ENCODE measurements at places on chromosomes 6 and 20.

DNA sequence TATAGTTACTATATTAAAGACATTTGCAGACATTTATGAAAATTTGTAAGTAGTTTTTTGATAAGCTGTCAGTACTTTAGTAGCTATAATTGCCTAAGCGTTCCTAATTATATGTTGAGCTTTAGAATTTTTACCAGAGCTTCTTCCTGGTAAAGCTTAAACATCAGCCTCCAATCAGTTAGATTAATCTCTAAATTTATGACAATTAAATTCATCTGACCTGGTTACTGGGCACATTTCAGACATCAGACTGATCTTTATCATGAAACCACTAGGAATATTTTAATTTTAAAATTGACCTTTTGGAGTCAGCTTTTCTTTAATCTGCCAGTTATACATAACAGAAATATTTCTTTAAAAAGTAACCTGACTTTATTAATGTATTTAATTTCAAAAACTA lies 23.5 kb downstream of the FIG4 start:
- DNase-seq: no peak

GRCh38 chr6:135298455-135298854 lies 117.3 kb downstream of the MYB start:
- DNase-seq: no peak

DNA sequence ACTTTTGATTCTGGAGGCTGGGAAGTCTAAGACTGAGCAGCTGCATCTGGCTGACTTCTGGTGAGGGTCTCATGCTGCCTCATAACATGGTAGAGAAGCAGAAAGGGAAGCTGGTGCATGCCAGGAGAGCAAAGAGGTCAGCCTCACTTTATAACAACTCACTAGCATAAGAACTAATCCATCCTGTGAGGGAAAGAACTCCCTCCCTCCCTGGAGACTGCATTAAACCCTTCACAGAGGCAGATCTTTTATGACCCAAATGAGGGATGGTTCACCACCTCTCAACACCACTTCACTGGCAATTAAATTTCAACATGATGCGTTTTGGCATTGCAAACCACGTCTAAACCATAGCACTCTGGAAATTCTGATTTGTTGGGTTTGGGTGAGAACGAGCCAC lies 33.9 kb downstream of the STXBP5 start:
- DNase-seq: no peak

DNA sequence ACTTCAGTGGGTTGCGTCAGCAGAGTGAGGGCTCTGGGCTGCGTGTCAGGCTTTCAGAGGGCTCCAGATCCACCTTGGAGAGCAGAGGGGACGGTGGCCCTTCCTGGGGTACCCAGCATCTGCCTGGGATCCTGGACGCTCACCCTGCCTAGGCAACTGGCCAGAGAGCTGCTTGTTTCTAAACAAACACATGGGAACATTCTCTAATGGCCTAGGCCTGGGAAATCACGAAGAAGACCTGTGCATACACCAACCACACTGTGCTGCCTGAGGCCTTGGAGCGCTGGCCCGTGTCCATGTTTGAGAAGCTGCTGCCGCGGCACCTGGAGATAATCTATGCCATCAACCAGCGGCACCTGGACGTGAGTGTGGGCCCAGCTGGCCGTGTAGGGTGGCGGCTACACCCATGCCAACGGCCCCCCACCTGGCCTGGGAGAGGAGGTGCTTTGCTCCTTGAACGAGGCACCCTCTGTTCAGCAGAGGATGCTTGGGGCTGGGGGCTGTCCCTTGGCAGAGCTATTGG lies 32.2 kb downstream of the PYGB start:
- no peak for DNase-seq

GRCh38 chr6:40556881-40557280 lies 30.3 kb downstream of the LRFN2 start:
- no peak for DNase-seq

- DNase-seq: no peak
Measured at GRCh38 chr20:42895020-42895419, 294.7 kb downstream of the PTPRT start.

DNA sequence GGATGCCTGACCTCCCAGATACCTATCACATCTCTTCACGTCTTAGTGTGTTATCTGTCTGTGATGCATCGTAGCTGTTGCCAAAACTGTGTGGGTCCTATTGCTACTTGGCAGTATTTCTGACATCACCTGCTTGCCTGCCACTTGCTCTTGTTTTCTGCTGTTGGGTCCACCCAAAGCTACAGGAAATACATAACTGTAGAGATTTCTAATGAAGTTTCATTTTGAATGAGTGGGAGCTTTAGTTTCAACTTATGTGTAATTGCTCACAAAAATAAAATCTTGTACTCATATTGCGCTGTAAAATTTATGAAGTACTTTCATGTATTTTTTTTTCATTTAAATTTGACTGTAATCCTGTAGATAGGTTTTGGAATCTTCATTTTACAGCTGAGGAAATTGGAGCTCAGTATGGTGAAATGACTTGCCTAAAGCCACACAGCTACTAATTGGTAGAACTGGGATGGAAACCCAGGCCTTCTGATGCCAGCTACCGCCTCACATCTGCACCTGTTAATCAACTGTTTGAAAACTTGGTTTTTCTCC lies 113.6 kb upstream of the MAN1A1 start:
- DNase-seq: no peak

DNA sequence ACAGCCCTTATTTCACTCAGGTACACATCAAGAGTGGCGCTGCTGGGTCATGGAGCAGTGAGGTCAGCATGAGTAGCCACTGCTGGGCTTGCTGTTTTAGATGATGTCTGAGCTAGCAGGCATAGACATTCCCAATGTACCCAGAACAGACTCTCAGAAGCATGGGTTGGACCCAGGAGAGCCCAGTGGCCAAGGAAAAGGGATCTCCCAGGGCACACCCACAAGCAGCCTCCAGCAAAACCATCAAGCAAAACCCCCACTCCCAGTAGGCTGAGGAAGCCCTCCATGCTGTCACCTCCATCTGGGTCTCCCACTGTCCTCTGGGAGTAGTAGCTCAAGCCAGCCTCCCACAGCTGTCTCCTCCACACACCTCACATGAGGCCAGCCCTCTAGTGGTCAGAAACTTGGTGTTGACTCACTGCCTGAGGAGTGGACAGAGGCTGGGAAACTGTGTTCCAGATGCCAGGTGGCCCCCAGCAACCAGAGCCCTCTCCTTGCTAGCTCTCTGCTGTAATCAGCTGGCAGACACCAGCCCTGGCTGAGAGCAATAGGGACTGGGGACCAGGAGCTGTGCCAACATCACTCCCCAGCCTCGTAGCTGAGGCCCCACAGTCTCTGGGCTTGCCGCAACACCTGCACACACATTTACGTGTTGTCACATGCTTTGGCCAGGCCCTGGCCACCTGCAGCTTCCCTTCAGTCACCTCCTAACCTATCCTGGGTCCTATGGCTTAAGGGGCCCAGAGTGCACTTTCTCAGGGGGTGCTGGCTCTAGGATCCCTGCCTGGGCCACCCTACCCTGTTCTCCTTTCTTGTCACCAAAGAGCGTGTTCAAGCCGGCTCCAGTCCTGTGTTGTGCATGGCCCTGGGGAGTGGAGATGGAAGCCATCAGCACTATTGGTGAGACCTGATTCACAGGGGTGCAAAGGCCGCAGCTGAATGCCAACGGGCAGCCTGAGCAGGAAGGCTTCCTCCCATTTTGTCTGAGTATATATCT lies 1.9 kb upstream of the AP5S1 start:
- DNase-seq: peak; percentile 87

GRCh38 chr6:120826253-120826652 lies 508.0 kb downstream of the TBC1D32 start:
- DNase-seq: peak; percentile 70

- no peak for DNase-seq
Measured at GRCh38 chr6:18245642-18246041, 18.7 kb downstream of the DEK start.

DNA sequence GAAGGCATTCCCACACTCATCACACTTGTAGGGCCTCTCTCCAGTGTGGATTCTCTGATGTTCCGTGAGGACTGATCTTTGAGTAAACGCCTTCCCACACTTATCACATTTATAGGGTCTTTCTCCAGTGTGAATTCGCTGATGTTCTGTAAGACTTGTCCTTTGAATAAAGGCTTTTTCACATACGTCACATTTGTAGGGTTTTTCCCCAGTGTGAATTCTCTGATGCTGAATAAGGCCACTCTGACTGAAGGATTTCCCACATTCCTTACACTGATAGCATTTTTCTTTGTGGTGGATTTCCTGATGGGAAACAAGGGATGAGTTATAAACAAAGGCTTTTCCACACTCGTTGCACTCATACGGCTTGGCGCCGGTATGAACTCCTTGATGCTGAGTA lies 8.9 kb downstream of the ZSCAN12 start:
- DNase-seq: no peak

- no peak for DNase-seq
Measured at GRCh38 chr6:119308048-119308570, 41.5 kb downstream of the MAN1A1 start.

DNA sequence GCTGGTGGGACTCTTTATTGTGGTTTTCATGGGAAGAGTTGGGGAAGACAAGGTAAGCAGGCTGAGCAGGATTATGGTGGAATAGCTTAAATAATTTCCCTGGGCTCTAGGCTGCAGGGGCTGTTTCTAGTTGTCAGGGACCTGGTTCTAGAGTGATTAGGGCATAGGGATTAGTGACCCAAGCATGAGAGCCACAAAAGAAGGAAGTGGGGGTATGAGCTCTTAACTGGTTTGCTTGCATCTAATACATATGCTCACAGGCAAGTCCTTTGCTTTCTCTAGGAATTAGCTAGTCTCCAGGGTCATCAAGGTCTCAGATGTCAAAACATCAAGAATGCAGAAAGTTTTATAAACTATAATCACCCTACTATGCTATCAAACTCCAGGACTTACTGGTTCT lies 67.5 kb upstream of the NRN1 start:
- DNase-seq: no peak

GRCh38 chr6:8325743-8326142 lies 109.6 kb downstream of the SLC35B3 start:
- no peak for DNase-seq

DNA sequence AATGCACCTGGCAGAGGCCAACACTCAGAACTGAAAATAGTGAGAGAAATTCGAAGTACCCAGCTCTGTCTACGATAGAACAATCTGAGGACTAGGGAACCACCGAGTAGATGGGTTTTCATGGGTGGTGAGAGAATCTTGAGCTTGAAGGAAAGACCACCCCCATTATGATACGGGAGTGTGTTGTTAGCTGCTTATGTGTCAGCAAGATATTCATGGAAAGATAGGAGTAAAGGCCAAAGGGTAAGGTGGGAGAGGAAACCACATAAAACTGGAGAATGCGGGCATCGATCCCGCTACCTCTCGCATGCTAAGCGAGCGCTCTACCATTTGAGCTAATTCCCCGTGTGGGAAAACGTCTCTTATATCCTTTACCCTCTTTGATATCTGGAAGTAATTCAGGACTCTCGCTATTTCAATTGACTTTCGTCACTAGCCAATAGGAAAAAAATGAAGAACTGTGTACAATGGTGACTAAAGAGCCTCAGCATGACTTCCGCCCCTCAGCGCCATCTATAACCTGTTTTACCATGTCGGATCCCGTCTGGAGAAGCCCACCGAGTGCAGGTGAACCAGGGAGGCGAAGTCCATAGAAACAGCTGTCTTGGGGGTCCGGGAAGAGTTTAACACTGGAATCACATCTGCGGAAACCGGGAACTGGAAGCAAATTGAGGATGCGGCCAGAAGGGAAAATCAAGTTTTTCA lies 25.0 kb upstream of the ABT1 start:
- peak; percentile 94 for DNase-seq

GRCh38 chr6:845101-845500 lies 152.2 kb upstream of the EXOC2 start:
- no peak for DNase-seq

DNA sequence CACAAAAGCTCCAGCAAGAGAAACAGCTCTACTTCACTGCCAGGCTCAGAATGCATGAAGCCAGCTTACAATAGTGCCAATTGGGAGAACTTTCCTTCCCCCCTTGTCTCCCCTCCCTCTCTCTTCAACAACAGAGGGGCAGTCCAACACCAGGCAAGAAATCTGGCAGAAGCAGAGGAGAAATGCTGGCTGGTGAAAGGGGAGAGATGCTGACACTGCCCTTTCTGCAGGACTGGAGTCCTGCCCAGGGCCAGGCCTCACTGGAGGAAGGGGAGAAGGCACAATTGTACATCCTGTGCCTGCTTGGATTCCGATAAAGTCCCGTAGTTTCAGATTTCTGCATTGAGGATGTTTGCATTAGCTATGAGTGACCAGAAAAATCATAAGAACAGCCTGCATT lies 148.6 kb downstream of the LRRC1 start:
- no peak for DNase-seq

DNA sequence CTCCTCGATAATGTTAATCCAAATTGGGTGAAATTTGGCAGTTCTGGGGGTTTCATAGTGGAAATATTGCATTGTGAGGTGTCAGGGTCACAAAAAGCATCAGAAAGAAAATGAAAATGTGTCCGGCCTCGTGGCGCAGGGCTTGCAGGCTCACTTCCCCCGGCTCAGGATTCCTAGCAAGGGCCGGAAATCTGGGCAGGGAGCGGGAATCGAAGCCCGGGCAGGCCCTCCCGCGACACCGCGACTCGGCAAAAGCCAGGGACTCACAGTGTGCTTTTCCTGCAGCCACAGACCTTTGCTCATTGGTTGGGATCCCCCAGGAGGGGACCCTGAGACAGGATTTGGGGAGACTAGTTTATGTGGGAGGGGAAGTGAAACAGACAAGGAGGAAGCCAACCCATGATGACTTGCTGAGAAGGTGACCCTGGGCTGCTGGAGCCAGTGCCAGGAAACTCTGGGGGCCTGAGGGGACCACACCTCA lies 847 bp upstream of the CD93 start:
- DNase-seq: no peak

- no peak for DNase-seq
Measured at GRCh38 chr6:99344289-99344688, 5.2 kb downstream of the FAXC start.

GRCh38 chr6:125923366-125923877 lies 33.1 kb upstream of the HINT3 start:
- no peak for DNase-seq

GRCh38 chr20:58436868-58437645 lies 48.0 kb downstream of the VAPB start:
- no peak for DNase-seq

DNA sequence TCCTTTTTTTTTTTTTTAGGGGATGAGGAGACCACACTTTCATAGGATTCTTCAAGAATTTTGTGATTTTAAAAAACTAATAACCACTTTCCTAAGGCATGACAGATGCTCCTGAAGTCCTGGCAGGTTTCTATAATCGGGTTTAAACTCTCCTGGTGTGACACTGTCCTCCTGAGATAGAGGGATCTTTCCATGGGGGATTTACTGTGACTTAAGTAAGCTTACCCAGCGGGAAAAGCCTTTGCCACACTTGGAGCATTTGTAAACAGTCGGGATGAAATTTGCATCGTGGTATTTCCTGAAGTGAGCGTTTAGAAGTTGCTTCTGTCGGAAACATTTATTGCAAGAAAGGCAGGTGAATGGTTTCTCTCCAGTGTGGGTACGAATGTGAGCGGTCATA lies 16.6 kb downstream of the CTCFL start:
- no peak for DNase-seq

GRCh38 chr6:146429831-146430230 lies 113.8 kb upstream of the RAB32 start:
- no peak for DNase-seq

- DNase-seq: no peak
Measured at GRCh38 chr6:81451787-81452186, 300.7 kb downstream of the TENT5A start.

Measured in eye (tissue), 1 donor.